AG10803 (cell line): ENCODE measurements at places on chromosomes 3 and 15.

- DNase-seq = no peak
Measured at GRCh38 chr3:129592381-129593131, 13.9 kb downstream of the PLXND1 start.

DNA sequence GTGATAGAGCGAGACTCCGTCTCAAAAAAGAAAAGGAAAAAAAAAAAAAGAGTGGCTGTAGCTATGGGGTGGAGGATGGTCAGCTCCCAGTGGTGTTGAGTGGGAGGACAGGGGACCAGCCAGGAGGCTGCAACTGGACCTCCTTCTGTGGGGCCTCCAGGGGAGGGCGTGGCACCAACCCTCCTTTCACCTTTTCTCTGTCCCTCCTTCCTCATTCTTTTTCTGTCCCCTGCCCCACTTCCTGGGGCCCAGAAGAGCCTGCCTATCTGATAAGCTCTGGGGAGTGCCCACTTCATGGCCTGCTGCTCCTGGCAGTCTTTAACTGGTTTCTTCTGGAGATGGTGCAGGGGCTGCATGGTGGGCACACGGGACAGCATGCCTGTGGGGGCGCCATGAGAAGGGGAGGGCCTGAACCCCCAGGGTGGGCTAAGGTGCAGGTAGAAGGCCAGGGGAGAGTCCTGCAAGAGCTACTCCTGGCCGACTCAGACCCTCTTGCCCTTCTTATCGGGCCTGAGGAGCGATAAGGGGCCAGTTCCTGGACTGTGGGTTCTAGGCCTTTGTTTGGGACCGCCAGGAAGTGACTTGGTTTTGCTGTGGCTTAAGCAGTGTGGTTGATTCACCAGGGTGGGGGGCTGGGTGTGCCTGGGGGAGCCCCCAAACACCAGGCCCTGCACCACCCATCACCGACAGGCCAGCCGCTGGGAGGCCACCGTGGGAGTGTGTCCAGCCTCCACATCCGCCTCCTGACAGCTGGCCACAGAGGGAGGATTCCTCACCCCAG is 49.4 kb upstream of the FLNB start:
- no peak for DNase-seq

DNA sequence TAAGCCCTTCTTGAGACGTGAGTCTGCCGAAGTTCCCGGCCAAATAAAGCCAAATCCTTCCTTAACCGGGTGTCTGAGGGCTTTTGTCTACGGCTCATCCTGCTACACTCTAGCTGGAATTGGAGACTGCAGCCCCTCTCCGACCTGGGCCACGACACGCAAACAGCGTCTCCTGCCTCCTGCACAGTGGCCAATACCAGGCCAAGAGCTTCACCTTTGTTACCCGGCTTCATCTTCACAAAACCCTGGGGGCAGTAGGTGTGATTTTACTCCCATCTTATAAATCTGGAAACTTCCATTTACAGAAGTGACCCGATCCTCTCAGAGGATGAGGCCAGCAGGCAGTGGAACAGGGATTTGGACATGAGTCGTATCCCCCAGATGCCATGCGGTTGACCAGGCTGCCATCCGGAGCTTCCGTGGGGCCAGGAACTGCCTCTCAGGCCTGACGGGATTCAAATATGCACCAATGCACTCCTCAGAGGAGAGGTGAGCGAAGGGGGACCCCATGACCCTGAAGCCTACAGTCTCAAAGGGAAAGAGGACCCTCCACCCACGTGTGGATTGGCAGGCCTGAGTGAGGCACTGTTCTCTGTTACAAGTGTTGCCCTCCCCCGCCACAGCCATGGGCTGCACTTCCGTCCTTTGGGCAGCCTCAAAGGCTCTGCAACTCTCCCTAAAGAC is 53.2 kb upstream of the KLF13 start:
- no peak for DNase-seq

DNA sequence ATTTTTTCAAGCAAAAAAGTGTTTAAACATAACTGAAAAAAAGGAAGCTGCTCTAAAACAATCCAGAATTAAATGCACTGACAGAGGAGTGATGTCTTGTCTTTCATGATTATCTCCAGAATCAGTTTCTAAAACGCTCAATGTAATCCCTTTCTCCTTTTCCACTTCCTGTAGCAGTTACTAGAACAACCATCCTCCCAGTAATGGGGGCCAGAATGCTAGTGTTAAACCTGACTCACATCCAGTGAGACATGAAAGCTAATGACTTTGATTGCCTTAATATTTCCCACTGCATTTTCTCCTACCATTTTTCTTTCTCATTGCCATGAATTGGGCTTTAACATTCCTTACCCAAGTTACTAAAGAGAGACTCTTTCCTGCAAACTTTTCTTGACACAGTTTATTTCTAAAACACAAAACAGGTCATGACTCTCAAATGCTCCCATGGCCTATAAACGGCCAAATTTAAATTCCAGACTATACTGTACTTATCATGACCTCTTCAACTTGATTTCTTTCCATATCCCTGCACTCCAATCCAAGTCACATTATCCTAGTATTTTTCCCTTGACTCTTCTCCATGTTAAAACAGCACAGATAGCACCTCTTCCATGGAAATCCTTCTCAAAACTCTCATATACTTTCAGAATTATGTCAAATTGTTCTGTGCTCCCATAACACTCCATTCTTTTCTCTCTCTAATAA is 341.4 kb downstream of the NAALADL2 start:
- DNase-seq = no peak

- peak; percentile 92 for DNase-seq
Measured at GRCh38 chr3:12681943-12682390, 18.1 kb upstream of the RAF1 start.

GRCh38 chr3:39056151-39056550 is 4.3 kb downstream of the WDR48 start:
- DNase-seq = no peak

GRCh38 chr3:136490646-136491405 is 240.7 kb downstream of the PCCB start:
- DNase-seq = no peak

- DNase-seq = no peak
Measured at GRCh38 chr3:77489216-77489615, 449.3 kb downstream of the ROBO2 start.

GRCh38 chr15:81645470-81645869 is 271.5 kb upstream of the TMC3 start:
- DNase-seq = no peak

DNA sequence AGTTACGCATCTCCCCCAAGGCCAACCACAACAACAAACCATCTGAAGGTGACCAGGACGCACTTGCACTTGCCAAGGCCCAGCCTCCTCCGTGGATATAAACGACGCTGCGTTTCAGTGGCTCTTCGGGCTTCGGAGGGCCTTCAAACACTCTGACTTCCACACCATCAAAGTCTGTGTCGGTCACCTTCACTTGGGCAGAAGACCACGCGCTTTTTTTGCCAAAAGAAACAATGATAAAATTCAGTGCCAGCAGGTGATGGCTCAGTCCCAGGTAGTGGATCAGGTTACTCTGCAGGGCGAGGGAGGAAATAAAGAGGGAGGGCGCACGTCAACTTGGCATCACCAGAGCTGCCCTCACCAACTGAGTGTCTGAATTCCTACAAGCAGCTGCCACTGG is 63.0 kb downstream of the NCEH1 start:
- no peak for DNase-seq

DNA sequence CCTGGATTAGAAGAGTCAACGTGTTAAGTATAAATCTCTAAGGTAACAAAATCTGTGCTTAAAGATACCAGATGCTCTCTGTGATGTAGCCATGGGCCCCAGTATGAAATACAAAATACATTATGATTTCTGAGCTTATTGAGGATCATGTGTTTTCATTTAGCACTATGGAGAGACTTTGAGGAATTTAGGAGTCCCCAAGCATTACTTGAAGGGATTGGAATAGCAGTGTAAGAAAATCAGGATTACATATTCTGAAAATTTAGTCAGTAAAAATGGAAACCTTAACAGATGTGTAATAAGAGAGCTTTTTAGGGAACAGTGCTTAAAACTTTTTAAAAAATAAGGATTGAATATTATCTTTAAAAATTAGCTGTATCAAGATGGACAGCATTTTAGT is 35.5 kb downstream of the ECT2 start:
- DNase-seq = no peak

DNA sequence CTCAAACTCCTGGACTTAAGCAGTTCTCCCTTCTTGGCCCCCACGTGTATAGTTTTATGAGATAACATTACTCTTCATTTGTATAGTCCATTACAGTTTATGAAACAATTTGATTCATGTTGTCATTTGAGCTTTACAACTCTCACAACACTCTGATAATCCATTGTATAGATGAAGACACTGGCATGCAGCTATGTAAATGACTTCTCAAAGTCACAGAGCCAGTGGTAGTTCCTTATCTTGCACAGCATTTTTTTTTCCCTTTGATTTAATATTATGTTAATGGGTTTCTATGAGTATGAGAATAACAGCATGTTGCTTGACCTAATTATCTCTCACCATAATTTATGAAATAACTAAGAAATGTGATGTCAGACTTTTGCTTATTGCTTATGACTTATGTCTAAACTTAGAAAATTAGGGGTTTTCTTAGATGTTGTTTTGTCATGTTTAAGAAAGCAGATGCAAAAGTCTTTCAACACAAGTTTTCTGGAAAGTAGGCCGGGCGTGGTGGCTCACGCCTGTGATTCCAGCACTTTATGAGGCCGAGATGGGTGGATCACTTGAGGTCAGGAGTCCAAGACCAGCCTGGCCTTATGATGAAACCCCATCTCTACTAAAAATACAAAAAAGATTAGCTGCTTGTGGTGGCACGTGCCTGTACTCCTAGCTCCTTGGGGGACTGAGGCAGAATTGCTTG is 13.3 kb downstream of the VPS8 start:
- no peak for DNase-seq

GRCh38 chr3:127486321-127486944 is 104.1 kb downstream of the TPRA1 start:
- DNase-seq = no peak

DNA sequence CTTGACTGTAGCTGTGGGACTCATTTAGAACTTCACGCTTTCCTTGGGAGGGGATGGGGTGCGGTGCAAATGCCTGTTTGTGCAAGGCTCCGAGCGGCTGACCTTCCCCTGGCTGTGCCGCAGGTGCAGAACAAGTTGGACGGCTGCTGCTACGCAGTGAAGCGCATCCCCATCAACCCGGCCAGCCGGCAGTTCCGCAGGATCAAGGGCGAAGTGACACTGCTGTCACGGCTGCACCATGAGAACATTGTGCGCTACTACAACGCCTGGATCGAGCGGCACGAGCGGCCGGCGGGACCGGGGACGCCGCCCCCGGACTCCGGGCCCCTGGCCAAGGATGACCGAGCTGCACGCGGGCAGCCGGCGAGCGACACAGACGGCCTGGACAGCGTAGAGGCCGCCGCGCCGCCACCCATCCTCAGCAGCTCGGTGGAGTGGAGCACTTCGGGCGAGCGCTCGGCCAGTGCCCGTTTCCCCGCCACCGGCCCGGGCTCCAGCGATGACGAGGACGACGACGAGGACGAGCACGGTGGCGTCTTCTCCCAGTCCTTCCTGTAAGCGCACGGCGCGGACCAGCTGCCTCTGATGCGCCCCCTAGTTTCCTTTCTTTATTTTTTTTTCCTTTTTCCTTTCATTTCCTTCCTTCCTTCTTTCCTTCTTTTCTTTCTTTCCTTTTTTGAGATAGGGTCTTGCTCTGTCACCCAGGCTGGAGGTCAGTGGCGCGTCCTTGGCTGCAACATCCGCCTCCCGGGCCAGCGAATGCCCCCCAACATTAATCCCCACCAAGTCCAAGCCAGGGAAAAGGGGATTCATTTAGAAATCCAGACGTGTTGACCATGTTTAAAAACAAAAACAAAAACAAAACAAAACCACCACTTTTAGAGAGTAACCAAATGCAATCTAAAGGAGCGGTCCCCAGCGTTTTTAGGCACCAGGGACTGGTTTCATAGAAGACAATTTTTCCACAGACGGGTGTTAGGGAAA is 42.7 kb downstream of the EIF2AK4 start:
- peak; percentile 65 for DNase-seq

GRCh38 chr3:9732080-9732739 is 675 bp downstream of the BRPF1 start:
- no peak for DNase-seq

GRCh38 chr3:78641703-78642102 is 1126.1 kb downstream of the ROBO1 start:
- DNase-seq = no peak

DNA sequence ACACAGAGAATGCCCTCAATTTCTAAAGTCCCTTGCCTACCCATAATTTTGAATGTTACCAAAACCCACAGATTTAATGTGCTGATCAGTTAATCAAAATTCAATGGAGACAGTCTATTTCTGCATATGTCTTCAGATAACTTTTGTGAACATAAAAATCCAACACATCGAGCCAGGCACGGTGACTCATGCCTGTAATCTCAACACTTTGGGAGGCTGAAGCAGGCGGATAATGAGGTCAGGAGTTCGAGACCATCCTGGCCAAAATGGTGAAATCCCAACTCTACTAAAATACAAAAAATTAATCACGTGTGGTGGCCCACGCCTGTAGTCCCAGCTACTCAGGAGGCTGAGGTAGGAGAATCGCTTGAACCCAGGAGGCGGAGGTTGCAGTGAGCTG is 49.3 kb downstream of the PEAK1 start:
- no peak for DNase-seq
